ENCODE measurements at places on chromosomes 6 and 20. TPM values are rescaled to one million over a fixed set of nuclear protein-coding genes. Genes with fewer than 3 reads are reported as not detected.

Gene VGLL2
- 9.9 TPM for total RNA-seq

- no peak for DNase-seq
Measured at GRCh38 chr6:18395856-18396197, 8.7 kb downstream of the RNF144B start.

Gene MATN4
- not detected for total RNA-seq

Gene ACTL10
- not detected for total RNA-seq

DNA sequence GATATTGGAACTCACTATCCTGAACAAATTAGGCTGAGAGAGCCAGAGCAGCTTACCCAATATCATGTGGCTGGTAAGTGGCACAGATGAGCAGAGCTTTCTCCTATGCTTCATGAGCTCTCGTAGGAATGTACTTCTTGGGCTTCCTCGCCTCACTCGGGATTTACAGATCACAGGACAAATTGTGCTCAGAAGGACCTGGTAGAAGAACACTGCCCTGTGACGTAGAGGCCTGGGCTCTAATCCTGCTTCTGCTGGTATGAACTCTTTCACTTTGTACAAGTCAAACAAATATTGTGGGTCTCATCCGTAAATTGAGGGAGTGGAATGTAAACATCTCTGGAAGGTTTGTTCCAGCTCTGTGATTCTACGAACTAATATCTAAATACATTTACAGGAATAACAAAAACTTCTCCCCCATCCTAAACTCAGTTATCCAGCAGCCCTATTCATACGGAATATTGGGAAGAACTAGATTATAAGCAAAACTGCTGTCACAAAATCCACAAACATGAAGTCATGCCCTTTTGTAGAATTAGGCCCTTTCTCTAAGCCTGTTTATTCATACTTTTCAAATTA is 187.6 kb downstream of the CLIC5 start:
- no peak for DNase-seq

- DNase-seq, result no peak
Measured at GRCh38 chr20:10731190-10731965, 57.6 kb upstream of the JAG1 start.

Gene RIMS1
- 1.1 TPM for total RNA-seq

DNA sequence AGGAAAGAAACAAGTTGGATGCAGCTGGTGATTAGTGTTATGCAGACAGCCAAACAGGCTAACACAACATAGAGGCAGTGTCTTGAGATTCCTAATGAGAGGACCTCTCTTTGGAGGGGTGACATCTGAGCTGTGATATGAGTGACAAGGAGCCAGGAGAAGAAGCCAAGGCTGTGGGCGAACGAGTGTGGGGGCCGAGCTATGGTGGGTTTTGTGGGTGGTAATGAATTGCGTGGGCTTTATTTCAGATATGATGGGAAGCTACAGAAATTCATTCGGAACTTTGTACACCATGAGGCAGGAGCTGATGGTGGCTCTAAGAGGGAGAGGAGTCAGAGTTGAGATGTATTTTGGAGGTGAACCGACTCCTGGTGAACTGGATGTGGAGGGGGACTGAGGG is 250.8 kb upstream of the RNF24 start:
- no peak for DNase-seq

Gene GABRR2
- total RNA-seq, result 0.71 TPM

DNA sequence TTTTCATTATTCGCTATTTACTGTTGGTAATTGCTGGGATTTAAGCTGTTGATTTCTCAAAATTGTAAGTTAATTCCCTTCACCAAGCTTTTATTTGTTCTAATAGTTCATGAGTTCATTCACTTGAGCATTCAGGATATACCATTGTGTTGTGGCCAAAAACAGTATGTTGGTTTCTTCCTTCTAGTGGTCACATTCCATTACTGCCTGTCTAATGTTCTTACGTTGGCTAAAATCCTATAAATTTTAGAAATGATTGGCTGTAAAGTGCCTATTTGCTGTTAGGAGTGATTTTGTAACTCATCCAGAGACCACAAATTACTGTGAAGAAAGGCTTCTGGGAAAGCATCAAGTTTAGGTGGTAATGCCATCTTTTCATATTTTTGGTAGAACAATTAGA is 76.3 kb downstream of the FARS2 start:
- no peak for DNase-seq

Gene MROH8
- 4.4 TPM for total RNA-seq

- DNase-seq, result no peak
Measured at GRCh38 chr20:5451643-5452210, 135.0 kb upstream of the PROKR2 start.

Gene C20orf141
- not detected for total RNA-seq

DNA sequence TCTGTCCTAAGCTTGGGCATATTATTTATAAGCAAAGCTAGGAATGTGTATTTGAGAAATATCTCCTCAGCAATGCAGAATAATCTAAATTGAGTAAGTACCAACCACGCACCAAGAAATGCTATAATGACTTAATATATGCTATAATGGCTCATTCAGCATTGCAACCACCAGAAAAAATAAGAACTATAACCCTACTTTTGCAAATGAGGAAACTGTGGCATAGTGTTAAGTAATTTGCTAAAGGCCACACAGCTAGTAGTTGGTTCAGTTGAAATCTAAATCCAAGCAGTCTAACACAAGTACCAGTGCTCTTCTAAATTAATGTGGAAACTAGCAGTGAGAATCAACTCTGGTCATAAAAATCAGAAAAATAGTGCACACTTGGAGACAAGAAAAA is 35.7 kb downstream of the HBS1L start:
- no peak for DNase-seq

GRCh38 chr6:79570129-79571029 is 33.1 kb upstream of the LCA5 start:
- DNase-seq, result no peak

GRCh38 chr20:6812530-6812929 is 45.0 kb downstream of the BMP2 start:
- no peak for DNase-seq

DNA sequence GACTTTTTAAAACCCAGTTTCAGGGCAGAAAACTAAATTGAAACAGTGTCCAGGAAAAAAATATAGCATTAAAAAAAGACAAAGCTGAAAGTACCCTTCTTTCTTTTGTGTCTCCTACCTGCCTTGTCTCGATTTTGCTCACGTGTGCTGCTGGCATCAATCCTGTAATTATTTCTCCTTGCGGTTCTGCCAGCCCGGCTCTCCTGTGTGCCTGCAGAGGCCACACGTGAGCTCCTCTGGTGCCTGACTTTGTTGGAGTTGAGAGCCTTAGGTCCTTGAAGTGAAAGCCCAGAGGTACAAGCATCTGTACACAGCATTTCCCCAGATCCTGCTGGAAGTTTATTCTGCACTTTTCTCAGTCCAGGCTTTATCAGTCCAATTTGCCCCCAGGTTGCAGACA is 36.5 kb downstream of the GHRH start:
- no peak for DNase-seq

DNA sequence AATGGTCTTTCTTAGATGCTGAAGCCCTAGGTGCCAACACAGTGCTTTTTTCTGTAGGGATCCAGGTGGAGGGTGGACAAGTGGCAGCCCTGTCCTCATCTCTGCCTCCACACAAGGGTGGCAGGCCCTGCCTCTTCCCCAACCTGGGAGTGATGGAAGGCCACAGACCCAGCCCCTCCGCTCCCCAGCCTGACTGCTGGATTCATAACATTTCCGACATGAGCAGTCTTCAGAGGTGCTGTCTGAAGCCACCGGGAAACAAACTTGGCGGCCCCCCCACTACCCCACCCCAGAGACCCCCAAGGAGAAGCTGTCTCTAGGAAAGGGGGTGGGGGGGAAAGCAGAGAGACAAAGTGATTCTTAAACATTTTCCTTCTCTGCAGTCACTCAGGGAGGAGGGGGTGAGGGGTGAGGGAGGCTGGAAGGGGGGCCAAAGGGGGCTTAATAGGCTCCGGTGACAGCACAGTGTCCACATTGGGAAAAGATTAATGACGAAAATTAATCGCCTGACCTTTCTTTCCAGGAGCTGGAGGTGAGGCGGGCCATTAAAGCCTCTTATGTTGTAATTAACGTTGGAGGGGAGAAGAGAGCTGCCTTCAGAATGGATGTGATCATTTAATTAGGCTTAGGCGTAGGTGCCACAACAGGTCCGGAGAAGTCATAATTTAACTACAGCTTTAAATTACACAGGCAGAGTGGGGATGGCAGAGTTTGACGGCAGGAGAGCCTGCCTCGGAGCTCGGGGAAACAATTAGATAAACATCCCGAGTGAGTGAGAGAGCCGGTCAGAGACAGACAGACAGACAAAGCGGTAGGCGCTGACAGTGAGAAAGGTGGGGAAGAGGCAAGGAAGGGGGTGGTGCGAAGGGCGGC is 76.8 kb upstream of the FOXP4 start:
- DNase-seq, result no peak

Gene EPHA7
- total RNA-seq, result 0.18 TPM

Gene CLVS2
- 0.86 TPM for total RNA-seq

- no peak for DNase-seq
Measured at GRCh38 chr6:34603707-34604106, 47.6 kb upstream of the SPDEF start.

Gene MAFB
- total RNA-seq, result 17.5 TPM

Gene SCUBE3
- total RNA-seq, result not detected

DNA sequence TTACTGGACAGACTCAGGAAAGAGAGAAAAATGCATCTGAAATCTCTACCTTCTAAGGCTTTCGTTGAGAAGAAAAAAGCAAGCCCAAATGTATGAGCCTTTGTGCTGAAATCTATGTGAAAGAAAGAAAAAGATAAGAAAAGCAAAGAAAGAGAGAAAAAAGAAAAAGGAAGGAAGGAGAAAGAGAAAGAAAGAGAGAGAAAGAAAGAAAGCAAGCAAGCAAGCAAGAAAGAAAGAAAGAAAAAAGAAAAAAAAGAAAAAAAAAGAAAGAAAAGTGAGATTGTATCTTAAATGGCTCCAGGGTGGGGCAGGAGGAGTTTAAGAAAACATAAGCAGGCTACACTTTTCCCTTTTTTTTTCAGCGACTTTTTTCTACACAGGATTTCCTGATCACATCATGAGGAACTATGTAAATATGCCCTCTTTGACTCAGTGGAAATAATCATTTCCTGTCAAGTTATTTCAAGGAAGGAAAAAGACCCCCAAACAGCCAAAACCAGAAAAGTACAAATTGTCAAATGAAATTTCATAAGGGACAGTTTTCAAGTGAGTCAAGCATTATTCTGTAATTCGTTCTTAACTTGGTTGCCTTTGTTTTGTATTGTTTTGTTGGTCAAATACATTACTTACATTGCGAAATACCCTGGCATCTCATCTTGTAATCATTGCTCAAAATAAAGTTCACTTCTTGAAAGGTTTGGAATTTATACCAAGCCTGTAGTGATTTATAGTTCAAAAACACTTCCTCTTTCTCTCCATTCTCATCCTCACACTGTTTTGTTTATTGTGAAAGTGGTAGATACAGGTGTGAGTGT is 79.5 kb upstream of the RNF217 start:
- DNase-seq, result no peak

DNA sequence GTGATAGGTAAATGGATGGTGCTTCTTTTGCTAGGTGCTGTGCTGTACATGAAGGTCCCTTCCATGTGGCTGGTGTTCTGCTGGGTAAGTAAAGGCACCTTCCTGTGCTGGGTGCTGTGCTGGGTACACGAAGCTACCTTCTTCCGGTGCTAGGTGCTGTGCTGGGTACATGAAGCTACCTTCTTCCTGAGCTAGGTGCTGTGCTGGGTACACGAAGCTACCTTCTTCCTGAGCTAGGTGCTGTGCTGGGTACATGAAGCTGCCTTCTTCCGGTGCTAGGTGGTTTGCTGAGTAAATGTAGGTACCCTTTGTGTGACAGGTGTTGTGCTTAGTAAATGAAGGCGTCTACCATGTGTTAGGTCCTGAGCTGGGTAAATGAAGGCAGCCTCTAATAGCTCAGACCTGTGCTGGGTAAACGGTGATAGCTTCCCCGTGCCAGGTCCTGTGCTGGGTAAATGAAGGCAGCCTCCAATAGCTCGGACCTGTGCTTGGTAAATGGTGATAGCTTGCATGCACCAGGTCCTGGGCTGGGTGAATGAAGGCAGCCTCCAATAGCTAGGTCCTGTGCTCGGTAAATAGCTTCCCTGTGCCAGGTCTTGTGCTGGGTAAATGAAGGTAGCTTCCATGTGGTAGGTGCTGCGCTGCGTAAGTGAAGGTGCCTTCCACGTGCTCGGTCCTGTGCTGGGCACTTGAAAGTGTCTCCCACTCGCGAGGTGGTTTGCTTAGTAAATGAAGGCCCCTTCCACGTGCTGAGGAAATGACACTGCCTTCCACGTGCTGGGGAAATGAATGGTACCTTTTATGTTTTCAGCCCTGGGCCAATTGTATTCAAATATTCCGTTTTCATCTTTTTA is 115.5 kb downstream of the ERMARD start:
- DNase-seq, result no peak

DNA sequence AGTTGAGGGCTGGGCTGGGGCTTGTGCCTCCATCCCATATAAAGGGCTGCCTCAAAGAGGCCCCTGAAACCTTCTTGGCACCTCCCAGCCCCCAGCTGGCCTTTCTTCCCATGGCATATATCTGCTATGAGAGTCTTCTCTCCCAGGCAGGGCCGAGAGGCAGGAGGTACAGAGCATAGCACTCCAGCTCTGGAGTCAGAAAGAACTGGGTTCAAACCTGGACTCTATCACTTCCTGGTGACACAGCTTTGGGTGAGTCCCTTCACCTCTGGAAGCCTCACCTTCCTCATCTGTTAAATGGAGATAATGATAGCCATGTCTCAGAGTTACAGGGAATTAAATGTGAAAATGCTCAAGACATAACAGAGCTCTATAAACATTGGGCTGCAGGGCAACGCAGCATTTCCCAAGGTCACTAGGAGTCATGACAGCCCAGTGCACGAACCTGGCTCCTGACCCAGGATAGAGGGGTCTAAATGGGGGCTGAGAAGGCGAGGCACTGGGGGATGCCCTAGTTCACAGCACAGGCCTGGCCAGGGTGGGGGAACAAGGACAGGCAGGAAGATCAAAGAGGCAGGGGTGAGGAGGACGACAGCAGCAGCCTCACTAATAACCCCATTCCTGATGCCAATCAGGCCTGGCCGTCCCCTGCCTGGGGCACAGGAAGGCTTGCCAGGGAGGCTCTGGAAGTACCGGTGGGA is 1.9 kb downstream of the FAM83C start:
- no peak for DNase-seq

Gene ADGB
- not detected for total RNA-seq

GRCh38 chr20:37773291-37773826 is 79.5 kb downstream of the CTNNBL1 start:
- no peak for DNase-seq

Gene MAVS
- total RNA-seq, result 38.8 TPM

DNA sequence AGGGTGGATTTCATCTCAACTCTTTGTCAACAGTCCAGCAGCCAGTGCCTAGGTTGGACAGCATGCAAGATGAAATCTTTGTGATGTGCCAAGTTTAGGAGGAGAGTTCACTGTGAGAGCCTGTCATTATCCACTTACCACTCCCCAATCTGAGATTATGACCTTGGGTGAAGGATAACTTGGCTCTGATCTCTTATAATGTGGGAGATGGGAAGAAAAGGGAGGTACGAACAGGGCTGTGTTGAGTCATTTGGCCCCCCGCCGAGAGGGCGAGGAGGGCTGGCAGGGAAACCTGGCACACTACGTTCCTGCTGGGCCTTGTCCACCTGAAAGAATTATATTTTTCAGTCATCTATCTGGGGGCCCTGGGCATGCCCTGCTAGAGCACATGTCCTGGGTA is 35.8 kb downstream of the LAMA4 start:
- DNase-seq, result no peak

Gene CHRNA4
- total RNA-seq, result not detected

Gene DEFB118
- total RNA-seq, result not detected

Measured in gastrocnemius medialis (tissue), 4 donors.